ENCODE measurements at places on chromosomes 13 and 19. TPM values are rescaled to one million over a fixed set of nuclear protein-coding genes. Genes with fewer than 3 reads are reported as not detected.
A peak's percentile ranks its signal among the peaks of the same experiment; 100 is the strongest.

The IGSF23 gene
- 6.8 TPM for total RNA-seq

The EDDM13 gene
- total RNA-seq: not detected

The GPC5 gene
- total RNA-seq: 4.1 TPM

The PCSK4 gene
- total RNA-seq: 9.8 TPM

The UGGT2 gene
- total RNA-seq: 35.5 TPM

The HCN2 gene
- 3.9 TPM for total RNA-seq

- H3K36me3 ChIP-seq: no peaks in the 10 kb centered on the region
- H3K4me1 ChIP-seq: no peaks in the 10 kb centered on the region
- no peak overlapping the region for H3K27ac ChIP-seq
- no peak overlapping the region for H3K4me3 ChIP-seq
Measured at GRCh38 chr19:29631450-29631849, 25.4 kb downstream of the POP4 start.

DNA sequence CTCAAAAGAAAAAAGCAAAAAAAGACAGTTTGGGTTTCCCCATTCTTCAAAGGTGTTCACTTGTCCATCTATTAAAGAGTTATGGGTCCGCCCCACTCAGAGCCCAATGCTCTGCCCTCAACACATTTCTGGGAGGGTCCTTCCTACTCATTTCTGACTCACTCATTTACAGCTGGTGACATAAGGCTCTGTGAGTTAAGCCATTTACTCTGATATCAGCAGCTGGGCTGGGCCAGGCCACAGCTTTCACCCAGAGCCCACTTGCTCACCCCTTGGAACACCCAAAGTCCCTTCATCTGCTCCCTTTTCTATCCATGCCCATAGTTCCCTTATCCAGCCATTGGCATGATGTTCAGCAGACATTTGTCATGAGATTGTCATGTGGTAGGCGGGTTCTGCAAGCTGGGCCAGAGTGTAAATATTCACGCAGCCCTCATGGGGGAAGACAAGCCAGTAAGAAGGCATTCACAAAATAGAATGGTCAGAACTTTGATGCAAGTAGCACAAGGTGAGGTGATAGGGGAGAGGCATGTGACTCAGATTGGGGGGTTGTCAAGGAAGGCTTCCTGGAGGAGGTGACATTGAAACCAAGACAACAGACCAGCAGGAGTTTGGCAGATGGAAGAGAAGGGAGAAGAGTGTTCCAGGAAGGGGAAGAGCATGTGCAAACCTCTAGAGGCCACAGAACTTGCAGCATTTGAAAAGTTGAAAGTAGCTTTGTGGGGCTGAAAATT, 5.9 kb downstream of the MAST1 start:
- 0 out of 2 replicates have a peak, but pooled peaks cover 2% of the 10 kb centered on the region for H3K4me1 ChIP-seq
- DNase-seq: no peak
- no peaks in the 10 kb centered on the region for H3K27me3 ChIP-seq
- no peak overlapping the region for H3K4me3 ChIP-seq
- no peak overlapping the region for H3K27ac ChIP-seq

GRCh38 chr19:3210347-3211017, 14.0 kb upstream of the CELF5 start:
- H3K27me3 ChIP-seq: no peaks in the 10 kb centered on the region
- no peaks in the 10 kb centered on the region for H3K4me1 ChIP-seq
- no peak overlapping the region for H3K4me3 ChIP-seq
- no peaks in the 10 kb centered on the region for H3K36me3 ChIP-seq

- H3K4me3 ChIP-seq: no peak overlapping the region
- H3K36me3 ChIP-seq: no peaks in the 10 kb centered on the region
- no peak overlapping the region for H3K27ac ChIP-seq
- H3K27me3 ChIP-seq: no peaks in the 10 kb centered on the region
- no peak for DNase-seq
Measured at GRCh38 chr13:29471551-29471950, 123.9 kb downstream of the SLC7A1 start.

- no peak overlapping the region for H3K27ac ChIP-seq
- no peaks in the 10 kb centered on the region for H3K36me3 ChIP-seq
- H3K4me3 ChIP-seq: no peak overlapping the region
- no peak for DNase-seq
Measured at GRCh38 chr13:101829484-101829883, 377.0 kb downstream of the ITGBL1 start.

DNA sequence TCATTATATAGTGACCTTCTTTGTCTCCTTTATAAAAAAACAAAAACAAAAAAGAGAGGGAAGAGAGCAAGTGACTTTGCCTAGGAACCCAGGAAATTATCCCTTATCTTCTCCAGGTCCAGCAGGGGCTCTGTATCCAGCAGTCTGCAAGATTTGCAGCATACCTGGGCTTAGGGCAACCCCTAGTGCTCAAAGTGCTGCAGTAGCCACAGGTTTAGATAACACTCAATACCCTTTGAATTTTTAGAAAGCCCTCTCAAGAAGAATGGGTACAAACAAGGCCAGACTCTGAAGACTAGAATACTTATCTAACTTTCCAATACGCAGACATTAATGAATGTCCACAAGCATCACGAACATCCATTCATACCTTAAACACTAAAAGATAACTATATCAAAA, 43.2 kb downstream of the CCNA1 start:
- H3K4me1 ChIP-seq: no peaks in the 10 kb centered on the region
- no peak overlapping the region for H3K4me3 ChIP-seq
- no peak overlapping the region for H3K27ac ChIP-seq
- no peaks in the 10 kb centered on the region for H3K27me3 ChIP-seq

GRCh38 chr13:36345438-36346221, 564 bp downstream of the SPART start:
- no peak overlapping the region for H3K4me3 ChIP-seq
- no peaks in the 10 kb centered on the region for H3K36me3 ChIP-seq
- no peak for DNase-seq
- H3K27me3 ChIP-seq: no peaks in the 10 kb centered on the region

- H3K27ac ChIP-seq: no peak overlapping the region
- H3K4me3 ChIP-seq: no peak overlapping the region
- no peaks in the 10 kb centered on the region for H3K27me3 ChIP-seq
- H3K4me1 ChIP-seq: peaks cover 10% of the 10 kb centered on the region
- DNase-seq: no peak
Measured at GRCh38 chr13:33727297-33728083, 90.5 kb upstream of the RFC3 start.

DNA sequence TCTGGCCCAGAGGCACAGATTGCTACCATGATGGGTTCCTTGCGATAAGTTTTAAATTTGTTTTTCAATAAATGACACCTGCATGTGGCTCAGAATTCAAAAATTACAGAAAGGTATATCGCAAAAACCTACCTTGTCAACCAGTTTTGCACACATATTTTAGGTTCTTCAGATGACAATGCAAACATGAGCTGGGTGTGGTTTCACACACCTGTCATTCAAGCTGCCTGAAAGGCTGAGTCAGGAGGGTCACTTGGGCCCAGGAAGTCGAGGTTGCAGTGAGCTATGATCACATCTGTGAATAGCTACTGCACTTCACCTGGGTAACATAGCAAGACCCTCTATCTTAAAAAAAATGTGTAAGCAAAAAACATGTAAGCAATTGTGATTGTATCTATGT, 56.1 kb downstream of the DNM2 start:
- H3K27me3 ChIP-seq: no peaks in the 10 kb centered on the region
- no peaks in the 10 kb centered on the region for H3K36me3 ChIP-seq
- H3K27ac ChIP-seq: no peak overlapping the region
- peak; percentile 23 for DNase-seq
- no peak overlapping the region for H3K4me3 ChIP-seq

DNA sequence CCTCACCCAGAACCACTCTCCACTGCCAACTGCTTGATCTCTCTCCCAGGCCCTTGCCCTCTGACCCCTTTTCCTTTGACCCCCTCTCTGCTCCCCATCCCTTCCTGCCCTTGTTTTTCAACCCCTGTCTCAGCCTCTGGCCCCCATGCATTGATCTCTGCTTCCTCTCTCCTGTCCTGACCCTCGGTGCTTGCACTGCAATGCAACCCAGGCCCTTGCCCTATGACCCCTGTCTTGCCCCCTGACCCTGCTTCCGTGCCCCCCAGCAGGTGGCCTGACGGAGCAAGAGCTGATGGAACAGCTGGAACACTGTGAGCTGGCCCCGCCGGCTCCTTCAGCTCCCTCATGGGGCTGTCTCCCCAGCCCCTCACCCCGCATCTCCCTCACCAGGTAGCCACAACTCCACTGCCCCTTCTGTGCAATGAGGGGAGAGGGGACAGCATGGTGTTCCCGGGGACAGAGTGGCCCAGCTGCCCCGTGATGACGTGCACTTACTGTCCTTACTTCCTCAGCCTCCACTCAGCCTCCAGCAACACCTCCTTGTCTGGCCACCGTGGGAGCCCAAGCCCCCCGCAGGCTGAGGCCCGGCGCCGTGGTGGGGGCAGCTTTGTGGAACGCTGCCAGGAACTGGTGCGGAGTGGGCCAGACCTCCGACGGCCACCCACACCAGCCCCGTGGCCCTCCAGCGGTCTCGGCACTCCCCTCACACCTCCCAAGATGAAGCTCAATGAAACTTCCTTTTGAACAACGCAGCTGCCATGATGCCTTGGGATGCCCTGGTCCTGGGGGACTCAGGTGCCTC, 10.5 kb upstream of the LTBP4 start:
- no peaks in the 10 kb centered on the region for H3K27me3 ChIP-seq
- no peak overlapping the region for H3K27ac ChIP-seq
- no peaks in the 10 kb centered on the region for H3K4me1 ChIP-seq
- H3K36me3 ChIP-seq: no peaks in the 10 kb centered on the region

DNA sequence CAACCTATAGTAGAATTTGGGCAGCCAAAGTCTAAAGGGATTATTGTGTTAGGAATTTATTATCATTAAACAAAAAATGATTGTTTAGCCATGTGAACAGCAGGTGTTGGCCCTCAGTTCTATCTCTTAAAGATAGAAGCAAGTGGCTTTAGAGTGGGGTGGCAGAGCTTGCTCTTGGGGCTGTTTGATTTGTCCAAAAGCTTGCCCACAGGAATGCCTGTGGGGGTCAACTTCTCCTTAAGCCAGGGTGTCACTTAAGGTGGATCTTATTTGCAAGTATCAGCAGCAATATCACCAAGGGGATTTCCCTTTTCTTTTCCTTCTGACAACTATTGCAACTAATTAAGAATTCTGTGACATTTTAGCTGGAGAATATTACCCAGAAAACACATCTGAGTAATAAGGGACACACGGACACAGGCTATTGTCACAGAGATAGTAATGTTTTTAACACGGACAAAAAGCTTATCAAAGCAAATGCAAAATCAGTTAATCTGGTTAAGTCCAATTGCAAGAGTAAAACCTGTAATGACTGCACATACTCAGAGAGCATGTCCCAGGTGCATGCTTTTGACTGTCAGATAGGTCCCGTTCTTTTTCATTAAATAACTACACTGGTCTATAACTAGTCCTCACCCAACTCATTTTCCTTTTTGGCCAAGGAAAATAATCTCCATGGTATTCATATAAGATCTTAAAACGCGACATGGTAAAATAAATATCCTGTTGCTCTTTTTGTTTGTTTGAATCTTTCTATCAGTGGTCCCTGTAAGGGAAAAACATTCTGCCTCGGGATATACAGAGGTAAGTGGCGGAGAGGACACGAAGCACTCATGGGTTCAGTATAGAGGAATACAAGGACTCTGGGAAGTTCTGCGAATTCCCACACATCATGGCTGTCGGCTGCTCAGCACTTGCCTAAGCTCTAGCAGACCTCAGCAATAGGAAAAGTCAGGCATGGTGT, 172.1 kb upstream of the RFC3 start:
- no peak for DNase-seq
- H3K4me3 ChIP-seq: no peak overlapping the region
- no peaks in the 10 kb centered on the region for H3K27me3 ChIP-seq
- peaks cover 38% of the 10 kb centered on the region for H3K4me1 ChIP-seq
- no peaks in the 10 kb centered on the region for H3K36me3 ChIP-seq
